ENCODE measurements at places on chromosomes 7 and 10. TPM values are rescaled to one million over a fixed set of nuclear protein-coding genes. Genes with fewer than 3 reads are reported as not detected.

- DNase-seq = no peak
Measured at GRCh38 chr7:134763960-134764359, 15.5 kb upstream of the CALD1 start.

GRCh38 chr7:22732556-22733126 is 5.6 kb downstream of the IL6 start:
- DNase-seq = peak; percentile 76

- no peak for DNase-seq
Measured at GRCh38 chr10:2761311-2761710, 306.0 kb upstream of the PFKP start.

DNA sequence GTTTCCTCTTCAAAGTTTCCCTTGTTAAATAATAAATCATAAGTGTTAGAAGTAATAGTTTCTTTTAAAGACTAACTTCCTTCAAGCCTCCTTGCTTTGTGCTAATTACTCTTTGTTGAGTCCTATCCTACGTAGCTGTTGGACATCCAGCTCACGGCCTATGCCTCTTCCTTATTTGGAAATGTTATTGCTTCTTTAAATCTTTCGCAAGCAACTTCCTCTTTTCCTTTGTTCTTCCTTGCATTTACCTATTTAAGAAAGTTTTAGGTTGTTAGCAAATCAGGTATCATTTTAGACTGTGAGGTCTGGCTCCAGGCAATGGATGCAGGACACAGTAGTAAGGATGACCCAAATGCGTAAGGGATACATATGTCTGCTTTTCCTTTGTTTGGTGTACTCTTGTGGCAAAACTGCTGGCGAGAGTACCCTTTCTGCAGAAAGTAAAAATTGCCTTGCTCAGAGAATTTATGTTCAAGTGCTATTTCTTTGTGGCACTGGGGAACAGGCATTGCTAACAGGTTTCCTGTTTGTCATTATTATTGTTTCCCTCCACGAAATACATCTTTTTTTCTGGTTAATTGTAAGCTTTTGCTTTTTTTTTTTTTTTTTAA is 110.5 kb downstream of the DYNC2I1 start:
- DNase-seq = no peak

DNA sequence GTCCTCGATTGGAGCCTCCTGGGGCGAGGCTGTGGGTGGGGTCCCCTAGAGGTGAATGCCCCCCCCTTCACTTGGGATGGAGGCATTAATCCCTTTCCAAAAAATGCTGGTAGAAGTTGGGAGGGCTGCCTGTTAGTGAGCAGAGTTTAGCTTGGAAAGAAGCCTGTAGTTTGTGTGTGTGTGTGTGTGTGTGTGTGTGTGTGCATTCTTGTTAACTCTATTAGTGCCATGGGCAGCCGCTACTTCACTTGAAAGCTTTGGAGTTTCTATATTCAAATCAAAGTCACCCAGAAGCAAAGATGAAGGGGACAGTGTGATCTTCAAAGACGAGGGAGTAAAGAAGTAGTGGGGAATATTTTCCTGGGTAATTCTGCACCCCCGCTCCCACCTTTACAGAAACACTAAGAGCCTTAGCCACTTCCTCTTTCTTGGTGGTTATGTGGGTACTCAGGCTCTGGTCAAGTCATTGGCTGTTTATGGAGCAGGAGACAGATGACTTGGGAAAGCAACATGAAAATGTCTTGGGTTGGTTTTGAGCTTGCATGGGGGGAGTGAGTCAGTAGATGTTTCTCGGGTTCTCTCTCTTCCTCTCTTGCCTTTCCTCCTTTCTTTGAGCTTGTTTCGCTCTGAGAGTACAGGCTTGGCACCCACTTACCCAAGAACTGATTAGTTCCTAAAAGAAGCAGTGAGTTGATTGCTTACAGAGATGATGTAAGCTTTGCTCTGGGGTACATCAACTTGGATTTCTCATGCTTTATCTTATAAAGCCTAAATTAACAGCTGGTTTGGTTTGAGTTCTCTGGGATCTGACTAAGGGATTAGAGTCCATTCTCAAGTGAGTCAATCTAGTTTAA is 35.9 kb downstream of the TCF7L2 start:
- no peak for DNase-seq

The PAX2 gene
- not detected for total RNA-seq

The METTL2B gene
- total RNA-seq = 37.1 TPM

Measured in PC-3 (cell line).